ENCODE measurements at places on chromosomes 6 and 20. TPM values are rescaled to one million over a fixed set of nuclear protein-coding genes. Genes with fewer than 3 reads are reported as not detected.

Gene KCNK15
- 1.4 TPM for total RNA-seq

Gene PNLDC1
- 0.49 TPM for total RNA-seq

Gene GCNT2
- total RNA-seq, result 34.2 TPM

Gene PBOV1
- not detected for total RNA-seq

Gene EFHC1
- total RNA-seq, result 77.2 TPM

Gene PRR3
- total RNA-seq, result 16.3 TPM
